ENCODE measurements at places on chromosomes 6 and 20.
A peak's percentile ranks its signal among the peaks of the same experiment; 100 is the strongest.

DNA sequence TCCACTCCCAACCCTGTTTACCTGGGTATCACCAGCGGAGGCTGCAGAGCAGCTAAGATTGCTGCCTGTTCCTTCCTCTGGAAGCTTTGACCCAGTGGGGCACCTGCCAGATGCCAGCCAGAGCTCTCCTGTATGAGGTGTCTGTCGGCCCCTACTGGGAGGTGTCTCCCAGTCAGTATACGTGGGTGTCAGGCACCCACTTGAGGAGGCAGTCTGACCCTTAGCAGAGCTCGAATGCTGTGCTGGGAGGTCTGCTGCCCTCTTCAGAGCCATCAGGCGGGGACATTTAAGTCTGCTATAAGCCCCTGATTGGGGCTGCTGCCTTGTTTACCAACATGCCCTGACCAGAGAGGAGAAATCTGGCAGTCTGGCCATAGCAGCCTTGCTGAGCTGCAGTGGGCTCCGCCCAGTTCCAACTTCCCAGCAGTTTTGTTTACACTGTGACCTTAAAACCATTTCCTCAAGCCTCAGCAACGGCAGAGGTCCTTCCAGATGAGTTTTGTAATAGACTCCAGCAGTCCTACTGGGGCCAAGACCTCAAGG is 2.8 kb downstream of the RAET1E start:
- peak; percentile 35 for DNase-seq

- DNase-seq = peak; percentile 80
These were observed 261.0 kb upstream of the RIN2 start for GRCh38 chr20:19497064-19497463.

GRCh38 chr6:63675138-63675537 is 39.5 kb downstream of the PHF3 start:
- no peak for DNase-seq

DNA sequence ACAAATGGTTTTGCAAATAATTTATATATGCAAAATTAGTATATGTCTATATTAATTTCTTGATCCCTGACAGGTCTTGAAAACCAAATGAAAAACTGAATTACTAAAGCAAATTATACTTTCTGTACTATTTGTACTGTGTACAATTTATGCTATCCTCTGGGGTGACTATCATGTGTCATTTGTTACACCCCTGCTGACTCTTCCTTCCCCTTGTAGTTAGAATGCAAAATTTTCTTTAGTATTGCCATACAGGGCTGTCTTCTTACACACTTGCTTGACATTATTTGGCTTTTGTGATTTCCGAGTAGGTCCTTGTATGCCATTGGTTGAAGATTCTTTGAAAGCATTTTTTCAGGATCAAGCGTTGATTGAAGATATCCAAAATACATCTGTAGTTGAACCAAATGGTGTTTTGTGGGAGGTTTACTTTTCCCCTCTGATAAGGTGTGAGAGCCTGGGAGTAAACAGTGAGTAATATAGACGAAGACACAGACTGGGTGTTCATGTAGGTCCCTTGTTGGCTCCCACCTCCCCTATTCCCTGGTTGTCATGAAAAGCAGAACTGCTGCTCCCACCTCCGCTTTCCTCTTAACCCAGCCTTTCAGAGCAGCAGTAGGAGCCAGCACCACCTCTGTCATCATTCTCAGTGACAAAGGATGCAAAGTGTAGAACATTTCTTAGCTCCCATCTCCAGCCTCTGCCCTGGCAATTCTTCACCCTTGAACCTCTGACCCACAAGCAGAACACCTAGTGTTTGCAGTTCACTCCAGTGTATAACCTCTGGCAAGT is 29.0 kb downstream of the NCOA7 start:
- no peak for DNase-seq

DNA sequence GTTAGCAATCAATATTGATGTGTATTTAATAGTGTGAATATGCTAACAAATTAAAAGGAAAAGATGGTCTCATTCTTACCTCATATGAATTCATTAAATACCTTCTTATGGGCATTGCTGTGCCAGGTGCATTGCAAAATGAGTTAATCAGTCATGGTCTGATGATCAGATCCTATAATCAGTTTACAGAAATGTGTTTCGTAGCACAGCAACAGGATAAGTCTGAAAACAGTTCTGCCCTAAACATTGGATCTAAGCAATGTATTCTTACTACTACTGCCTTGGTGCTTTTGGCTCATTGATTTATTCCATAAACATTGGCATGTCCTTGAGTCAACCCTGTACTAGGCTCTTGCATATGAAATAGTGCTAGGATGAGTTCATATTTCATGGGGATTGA is 417.0 kb upstream of the JAG1 start:
- DNase-seq = no peak

DNA sequence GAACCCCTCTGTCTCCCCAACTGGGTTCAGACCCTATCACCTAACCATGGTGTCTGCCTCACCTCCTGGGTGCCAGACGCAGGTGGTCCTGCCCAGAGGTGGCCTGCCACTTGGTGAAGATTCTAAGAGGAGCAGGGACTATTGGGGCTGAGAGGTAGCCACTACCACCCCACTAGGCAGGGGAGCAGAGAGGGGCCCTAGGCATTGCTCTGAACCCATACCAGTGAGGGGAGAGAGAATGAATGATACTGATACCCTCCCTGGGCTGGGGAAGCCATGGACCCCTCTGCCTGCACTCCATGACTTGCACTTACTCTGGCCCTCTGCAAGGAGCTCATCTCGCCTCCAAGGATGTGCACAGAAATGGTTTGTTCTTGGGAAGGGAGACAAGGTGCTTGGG is 31.7 kb upstream of the SPDEF start:
- DNase-seq = no peak

DNA sequence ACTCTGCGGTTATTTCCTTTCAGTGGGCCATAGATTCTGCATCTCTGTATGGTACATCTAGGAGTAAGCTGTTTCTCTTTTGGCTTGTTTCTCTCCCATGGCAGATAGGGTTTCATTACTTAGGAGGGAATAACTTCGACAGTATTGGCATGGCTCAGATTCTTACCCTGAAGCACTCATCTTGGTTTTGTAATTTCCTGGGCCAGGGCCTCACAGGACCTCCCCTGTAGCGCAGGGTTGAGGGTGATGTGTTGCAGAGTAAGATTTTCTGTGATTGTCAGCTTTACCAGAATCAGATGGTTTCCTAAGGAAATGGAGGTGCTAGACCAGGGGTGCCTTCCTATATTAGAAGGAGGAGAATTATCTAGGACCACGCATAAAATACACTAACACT is 78.3 kb downstream of the STXBP5 start:
- DNase-seq = no peak

- DNase-seq = peak; percentile 8
These were observed 1055.1 kb upstream of the GJE1 start for GRCh38 chr6:141077355-141078333.

GRCh38 chr6:111980971-111981840 is 72.7 kb upstream of the CCN6 start:
- no peak for DNase-seq

DNA sequence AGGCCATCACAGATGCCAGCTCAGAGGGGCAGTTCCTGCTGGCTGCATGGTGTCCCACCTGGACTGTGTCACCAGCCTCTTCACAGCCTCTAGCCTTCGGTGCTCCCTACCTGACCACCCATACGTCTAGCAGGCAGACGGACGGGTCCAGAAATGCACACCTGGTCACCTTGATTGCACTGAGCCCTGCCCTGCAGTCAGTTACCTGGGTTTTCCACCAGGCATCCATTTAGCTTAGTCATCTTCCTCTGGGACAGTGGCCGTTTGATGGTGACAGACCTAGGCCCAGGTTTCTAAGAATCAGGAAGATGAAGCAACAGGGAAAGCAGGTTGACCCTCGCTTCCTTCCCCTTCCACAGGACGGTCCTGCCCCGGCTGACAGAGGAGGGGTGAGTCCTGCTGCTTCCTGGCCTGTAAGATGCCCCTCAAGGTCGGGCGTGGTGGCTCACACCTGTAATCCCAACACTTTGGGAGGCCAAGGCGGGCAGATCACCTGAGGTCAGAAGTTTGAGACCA is 9.8 kb upstream of the BPI start:
- no peak for DNase-seq

- DNase-seq = peak; percentile 5
These were observed 129.3 kb downstream of the KLHL32 start for GRCh38 chr6:97053643-97054411.

- DNase-seq = no peak
These were observed 233.2 kb upstream of the SOX4 start for GRCh38 chr6:21360336-21360735.

DNA sequence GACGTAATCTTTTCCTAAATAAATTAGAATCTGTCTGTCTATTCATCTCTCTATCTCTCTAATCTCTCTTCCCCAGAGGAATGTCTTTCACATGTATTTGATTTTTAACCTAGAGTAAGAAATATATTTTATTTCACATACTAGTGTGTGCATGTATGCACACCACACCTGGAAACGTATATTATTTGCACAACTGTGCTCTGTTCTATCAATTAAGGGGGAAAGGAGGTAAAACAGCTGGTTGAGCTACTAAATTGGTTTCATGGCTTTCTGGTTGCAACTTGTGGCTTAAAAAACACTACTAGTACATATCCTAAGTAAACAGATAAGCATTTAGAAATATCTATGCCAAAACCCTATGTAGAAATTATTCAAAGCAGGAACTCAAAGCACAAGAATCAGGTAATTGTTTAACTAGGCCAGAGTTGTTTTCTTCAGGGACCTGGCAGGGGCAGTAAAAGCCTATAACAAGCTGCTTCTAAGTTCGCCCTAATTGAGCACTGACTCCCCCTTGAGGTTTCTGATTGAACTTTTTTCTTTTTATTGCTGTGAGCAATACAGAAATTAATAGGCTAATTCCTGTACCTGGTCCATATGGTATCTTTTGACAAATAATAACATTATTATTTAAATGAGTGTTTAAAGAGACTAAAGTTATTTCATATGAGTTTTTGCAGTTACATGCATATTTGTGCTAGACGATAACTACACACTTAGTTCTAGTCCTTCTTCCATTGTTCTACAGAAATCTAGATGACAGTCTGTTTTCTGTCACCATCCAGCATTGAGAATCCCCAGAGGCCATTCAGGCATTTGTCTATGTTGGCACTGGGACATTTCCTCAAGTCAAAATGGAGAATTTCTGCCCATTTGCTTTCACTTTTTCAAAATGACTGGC is 88.6 kb downstream of the MCHR2 start:
- peak; percentile 62 for DNase-seq

DNA sequence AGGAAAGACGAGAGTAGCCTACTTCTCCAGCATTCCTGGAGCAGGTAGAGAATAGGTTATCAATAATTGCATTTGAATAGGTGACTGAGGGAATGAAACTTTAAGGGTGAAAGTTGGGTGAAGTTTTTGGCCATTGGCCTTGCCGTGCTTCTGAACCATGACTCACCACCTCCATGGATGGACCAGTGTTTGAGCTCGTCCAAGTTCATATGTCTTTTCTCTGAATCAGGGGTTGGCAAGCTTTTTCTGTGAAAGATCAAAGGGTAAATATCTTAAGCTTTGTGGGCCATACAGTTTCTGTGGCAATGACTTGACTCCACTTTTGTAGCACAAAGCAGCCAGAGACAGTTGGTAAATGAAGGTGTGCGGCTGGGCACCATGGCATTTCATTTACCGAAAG is 31.8 kb downstream of the SNRNP48 start:
- no peak for DNase-seq

DNA sequence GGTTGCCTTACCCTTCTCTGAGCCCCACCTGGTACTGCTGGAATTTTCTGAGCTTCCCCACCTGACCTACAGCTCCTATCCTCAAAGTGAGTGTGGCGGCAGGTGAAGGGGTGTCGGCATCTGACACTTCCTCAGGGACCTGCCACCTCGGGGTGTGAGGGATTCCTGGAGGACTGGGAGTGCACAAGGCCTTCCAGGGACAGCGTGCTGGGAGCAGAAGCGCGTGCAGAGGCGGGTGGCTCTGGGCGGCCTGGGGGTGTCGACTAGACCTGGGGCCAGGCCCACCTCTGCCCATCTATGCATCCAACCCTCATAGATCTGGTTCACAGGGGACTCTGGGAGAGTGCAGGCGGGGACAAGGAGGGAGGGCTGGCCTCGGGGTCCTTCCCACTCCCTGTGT is 7.8 kb downstream of the DLGAP4 start:
- no peak for DNase-seq

GRCh38 chr6:134534708-134535149 is 216.8 kb upstream of the SGK1 start:
- DNase-seq = no peak

- DNase-seq = no peak
These were observed 3.8 kb upstream of the ECHDC1 start for GRCh38 chr6:127347178-127347577.

DNA sequence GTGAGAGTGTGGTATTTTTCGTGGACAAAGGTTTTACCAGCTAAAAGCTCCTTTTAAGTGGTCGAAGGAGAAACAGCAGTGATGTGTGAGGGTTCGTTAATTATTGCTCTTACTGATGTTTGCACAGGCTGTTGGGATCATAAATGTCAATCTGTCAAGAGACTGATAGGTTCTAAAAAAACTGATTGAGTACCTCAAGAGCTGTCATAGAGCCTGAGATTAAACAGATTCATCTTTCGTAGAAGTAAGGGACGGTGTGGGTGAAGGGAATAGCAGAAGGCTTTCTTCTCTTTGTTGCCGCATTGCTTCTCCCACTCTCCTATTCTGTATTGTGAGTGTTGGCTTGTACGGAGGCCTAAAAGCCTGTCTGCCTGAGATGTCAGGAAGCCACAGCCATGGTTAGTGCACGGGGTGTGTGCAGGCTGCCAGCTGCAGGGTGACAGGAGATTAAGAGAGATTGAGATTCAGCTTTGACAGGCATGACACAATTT is 291.0 kb downstream of the ZFAND3 start:
- DNase-seq = no peak

DNA sequence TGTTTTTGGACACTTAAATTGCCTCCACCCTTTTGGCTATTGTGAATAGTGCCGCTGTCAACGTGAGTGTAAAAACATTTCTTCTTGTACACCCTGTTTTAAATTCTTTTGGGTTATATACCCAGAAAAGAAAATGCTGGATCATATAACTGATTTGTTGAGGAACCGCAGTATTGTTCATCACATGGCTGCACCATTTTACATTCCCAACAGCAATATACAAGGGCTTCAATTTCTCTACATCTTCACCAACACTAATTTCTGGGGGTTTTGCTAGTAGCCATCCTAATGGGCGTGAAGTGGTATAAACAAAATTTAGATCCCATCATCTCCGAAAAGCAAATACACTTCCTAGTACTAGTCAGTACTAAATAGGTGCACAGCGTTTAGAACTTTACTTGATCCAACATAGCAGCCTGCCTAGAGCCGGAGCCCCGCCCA is 579 bp upstream of the BPHL start:
- DNase-seq = no peak

GRCh38 chr6:138162111-138162954 is 594 bp downstream of the ARFGEF3 start:
- DNase-seq = no peak

DNA sequence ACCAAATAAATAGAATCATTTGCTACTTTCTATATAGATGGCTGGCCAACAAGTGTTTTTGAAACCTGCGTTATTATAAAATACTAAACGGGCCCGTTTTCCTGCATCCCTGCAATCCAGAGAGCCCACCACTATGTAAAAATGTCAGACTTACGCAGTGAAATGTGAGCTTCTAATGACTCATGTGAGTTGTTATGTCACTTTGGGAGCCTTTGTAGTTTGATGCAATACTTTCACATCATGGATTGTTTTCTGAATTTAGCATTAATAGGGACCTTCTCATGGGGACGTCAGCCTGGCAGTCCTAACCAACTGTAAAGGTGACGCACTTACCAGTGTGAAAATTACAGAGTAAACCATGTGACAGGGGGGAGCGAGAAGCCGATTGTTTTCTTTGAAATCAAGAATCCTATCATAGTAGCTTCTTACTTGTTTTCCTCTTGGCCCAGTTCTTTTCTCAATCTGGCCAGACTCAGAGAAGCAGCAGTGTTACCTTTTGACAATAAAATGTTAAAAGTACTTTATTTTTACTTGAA is 75.3 kb downstream of the SSR1 start:
- DNase-seq = no peak

GRCh38 chr20:59222253-59223181 is 58.9 kb downstream of the ZNF831 start:
- peak; percentile 80 for DNase-seq
